Activated effector memory CD4-positive, alpha-beta T cell treated with Interleukin-2 at 50 U/mL for 16 hours (primary cell): ENCODE measurements at places on chromosomes 1 and 21.

- no peak for DNase-seq
These were observed 12.7 kb downstream of the SNX7 start for GRCh38 chr1:98674075-98674781.

DNA sequence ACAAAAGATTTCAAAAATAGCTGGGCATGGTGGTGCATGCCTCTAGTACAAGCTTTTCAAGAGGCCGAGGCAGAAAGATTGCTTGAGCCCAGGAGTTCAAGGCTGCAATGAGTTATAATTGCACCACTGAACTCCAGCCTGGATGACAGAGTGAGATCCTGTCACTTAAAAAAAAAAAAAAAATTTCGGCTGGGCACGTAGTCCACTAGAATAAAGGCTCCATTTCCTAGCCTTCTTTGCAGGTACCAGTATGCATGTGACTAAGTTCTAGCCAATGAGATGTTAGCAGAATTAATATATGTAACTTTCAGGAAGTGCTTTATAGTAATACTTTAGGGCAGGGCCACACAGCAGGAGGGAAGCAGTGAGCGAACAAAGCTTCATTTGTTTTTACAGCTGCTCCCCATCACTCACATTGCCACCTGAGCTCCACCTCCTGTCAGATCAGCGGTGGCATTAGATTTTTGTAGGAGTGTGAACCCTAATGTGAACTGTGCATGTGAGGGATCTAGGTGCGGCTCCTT lies 28.8 kb upstream of the SYDE2 start:
- DNase-seq, result no peak

DNA sequence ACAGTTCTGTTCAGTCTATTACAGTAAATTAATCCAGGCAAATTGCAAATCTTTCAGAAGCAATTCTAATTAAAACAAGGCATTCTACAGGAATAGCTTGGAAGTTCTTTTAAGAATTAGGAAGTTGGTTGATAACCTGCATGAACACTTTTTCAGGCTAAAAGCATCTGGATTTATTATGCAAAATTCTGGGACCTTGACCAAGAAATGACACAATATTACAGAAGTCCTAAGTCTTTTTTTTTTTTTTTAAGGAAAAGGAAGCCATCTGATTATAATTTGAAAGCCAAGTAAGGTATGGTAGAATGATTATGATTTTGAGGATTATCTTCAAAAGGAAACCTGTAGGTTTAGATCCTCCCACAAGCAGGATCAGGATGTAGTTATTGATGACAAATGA lies 74.7 kb upstream of the KCNK2 start:
- no peak for DNase-seq

- no peak for DNase-seq
These were observed 62.6 kb upstream of the SPAG17 start for GRCh38 chr1:118247593-118247992.

GRCh38 chr1:59310549-59311250 lies 13.8 kb downstream of the FGGY start:
- no peak for DNase-seq

GRCh38 chr1:180923021-180923841 lies 10.5 kb downstream of the KIAA1614 start:
- no peak for DNase-seq
